Adipocyte (in vitro differentiated cells): ENCODE measurements at places on chromosomes 5 and 9.

- DNase-seq: no peak
Observed at GRCh38 chr9:134636149-134636507, 5.5 kb upstream of the COL5A1 start.

DNA sequence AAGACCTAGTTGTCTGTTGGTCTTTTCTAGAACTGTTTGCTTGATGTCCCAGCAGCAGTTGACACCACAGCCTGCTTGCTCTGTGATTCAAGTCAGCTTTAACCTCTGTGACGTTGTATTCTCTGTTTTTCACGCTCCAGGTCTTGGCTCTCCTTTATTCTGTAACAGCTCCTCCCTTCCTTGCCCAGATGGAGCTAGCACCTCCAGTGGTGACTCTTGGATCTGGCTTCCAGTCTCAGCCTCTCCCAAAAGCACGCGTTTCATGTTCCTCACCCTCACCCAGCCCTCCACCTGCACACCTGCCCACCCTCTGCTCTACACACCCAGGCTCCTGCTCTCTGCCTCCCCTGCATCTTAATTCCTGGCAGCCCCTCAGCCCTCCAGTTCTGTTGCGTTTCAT lies 50.6 kb downstream of the DMRT1 start:
- DNase-seq: no peak

GRCh38 chr5:158928404-158928803 lies 171.3 kb downstream of the EBF1 start:
- DNase-seq: no peak

- no peak for DNase-seq
Observed at GRCh38 chr9:113566016-113566711, 102.6 kb downstream of the RGS3 start.

DNA sequence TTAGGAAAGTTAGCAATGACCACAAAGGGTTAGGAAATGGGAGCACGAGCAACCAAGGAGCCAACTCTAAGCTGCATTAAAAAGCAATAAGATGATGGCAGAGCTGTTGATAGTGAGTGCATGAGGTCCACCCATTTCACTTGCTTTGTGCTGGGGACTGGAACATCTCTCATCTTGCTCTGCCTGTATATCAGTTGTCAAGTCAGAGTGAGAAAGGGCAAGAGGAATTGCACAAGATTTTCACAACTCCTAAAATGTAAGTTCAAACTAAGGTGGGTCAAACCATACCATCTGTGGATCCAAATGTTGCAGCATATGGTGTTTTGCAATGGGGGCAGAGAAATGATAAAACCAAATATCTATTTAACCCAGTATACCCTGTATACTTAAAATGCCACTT lies 2.8 kb upstream of the ESM1 start:
- DNase-seq: no peak

GRCh38 chr5:139131465-139131864 lies 66.7 kb downstream of the SIL1 start:
- DNase-seq: no peak

DNA sequence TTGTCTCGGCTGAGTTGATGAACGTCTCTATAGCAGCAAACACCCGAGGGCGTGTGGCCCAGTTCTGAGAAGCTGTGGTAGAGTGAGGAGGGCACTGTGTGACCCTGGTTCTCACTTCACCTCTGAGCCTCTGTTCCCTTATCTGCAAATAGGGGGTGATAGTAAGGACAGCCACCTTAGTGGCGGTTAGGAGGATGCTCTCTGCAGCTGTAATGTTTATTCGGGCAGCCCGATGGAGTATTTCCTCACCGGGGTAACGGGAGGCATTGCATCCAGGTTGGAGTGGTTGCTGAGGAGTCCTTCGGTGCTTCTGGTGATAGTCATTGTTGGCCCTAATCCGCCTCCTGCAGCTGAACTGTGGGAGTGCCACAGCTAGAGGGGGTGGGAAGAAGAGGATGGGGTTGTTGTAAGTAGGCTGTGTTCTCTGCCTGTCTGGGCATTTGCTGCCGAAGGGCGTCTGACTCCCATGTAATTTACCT lies 13.9 kb downstream of the PRRC2B start:
- peak; percentile 31 for DNase-seq

DNA sequence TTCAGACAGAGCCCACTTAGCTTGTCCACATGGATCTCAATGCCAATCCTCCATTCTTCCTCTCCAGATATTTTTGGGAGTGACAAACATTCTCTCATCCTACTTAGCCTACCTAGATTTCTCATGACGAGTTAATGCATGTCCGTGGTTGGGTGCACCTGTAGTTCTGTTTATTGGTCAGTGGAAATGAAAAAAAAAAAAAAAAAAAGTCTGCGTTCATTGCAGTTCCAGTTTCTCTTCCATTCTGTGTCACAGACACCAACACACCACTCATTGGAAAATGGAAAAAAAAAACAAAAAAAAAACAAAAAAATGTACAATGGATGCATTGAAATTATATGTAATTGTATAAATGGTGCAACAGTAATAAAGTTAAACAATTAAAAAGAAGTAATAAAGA lies 59.0 kb downstream of the BASP1 start:
- no peak for DNase-seq

- peak; percentile 48 for DNase-seq
Observed at GRCh38 chr9:121622387-121623203, 28.8 kb upstream of the DAB2IP start.

DNA sequence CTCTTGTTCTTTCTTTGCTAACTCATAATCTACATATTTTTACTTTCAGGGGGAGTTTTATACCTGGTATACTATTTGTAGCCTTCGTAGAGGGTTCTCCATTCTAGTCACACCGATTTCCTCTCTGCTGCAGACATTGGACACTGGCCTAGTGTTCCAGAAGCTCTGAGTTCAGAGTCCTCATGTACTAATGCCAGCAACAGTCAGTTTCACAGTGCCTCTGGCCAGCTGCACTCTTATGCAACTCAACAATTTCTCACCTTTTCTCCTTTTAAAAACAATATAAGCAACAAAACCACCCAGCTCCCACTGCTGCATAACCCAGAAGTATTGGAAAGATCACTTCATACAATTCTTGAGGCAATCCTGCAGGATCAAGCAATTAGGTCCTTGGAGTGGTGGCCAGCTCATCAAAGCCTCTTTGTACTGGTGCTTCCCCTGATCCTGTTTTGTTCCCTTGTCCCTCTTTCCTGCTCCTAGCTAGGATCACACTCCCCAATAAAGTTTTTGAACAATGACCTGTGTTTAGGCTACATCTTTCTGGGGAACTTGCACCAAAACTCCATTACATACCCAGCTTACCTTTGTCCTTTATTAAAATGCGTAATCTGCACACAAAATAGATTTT lies 98.1 kb upstream of the TUT7 start:
- peak; percentile 25 for DNase-seq

DNA sequence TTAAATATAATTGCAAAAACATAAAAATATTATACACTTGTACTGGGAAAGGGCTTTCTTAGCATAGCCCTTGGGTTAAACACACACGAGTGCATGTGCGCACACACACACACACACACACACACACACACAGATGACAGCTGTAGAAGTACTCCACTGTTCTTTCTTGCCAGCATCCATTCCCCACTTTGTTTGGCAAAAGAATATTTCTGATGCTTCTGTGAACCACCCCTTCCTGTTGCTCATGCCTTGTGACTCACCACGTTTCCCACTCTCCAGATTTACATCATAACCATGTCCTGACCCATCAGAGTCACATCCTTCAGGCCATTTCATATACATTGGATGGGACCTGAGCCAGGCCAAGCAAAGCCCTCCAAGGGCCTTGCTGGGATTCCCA lies 280.1 kb downstream of the DNAH5 start:
- DNase-seq: peak; percentile 13

DNA sequence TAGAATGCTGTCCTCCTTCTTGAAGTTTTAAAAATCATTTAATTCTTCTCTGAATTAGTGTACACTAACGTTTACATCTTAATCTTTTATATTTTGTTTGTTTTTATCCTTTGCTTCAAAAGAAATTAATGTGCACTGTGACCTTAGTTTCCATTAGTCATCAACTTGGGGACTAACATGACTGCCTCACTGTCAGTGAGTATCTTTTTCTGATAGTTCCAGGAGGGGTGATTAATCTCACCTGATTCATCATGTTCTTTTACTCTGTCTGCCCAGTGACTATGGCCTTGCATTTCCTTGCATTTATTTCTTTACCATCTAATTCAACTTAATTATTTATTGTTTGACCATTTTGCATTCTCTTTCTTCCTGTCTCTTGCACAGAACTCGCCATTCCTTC lies 33.4 kb upstream of the NR3C1 start:
- peak; percentile 3 for DNase-seq

GRCh38 chr5:32259033-32259432 lies 53.7 kb downstream of the MTMR12 start:
- no peak for DNase-seq

DNA sequence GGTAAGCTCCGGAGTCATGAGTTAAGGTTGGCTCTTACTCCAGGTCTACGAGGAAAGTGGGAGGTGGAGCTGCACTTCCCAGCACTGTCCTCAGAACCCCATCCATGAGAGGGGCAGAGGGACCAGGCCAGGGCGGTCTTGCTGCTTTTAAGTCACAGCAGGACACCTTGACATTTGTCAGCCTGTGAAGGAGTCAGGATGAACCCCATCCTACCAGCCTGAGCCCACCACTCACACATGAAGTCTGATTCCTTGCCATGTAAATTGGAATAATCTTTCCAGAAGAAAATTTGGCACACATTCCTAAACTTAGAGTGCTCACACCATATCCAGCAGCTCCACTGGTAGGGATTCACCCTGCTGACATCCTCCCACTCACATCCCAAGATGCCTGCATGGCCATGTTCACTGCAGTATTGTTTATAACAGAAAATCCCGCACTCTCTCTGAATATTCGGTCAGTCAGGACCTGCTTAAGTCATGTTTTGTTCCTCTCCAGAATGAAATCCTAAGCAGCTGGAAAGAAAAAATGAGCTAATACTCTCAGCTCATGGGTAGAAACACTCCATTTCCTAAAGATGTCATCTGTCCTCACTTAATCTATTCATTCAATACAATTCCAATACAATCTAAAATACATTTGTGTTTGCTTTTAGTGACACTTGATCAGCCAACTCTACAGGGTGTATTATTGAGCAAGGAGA lies 79.3 kb upstream of the COL5A1 start:
- DNase-seq: no peak

DNA sequence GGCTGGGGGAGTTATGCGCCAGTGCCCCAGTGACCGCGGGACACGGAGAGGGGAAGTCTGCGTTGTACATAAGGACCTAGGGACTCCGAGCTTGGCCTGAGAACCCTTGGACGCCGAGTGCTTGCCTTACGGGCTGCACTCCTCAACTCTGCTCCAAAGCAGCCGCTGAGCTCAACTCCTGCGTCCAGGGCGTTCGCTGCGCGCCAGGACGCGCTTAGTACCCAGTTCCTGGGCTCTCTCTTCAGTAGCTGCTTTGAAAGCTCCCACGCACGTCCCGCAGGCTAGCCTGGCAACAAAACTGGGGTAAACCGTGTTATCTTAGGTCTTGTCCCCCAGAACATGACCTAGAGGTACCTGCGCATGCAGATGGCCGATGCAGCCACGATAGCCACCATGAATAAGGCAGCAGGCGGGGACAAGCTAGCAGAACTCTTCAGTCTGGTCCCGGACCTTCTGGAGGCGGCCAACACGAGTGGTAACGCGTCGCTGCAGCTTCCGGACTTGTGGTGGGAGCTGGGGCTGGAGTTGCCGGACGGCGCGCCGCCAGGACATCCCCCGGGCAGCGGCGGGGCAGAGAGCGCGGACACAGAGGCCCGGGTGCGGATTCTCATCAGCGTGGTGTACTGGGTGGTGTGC lies at the start of gene RXFP3:
RXFP3 (plus strand) TSS at position 6 of the 636 bp plus-strand sequence; CDS start at position 361, 355 bp downstream.
- DNase-seq: peak; percentile 13

DNA sequence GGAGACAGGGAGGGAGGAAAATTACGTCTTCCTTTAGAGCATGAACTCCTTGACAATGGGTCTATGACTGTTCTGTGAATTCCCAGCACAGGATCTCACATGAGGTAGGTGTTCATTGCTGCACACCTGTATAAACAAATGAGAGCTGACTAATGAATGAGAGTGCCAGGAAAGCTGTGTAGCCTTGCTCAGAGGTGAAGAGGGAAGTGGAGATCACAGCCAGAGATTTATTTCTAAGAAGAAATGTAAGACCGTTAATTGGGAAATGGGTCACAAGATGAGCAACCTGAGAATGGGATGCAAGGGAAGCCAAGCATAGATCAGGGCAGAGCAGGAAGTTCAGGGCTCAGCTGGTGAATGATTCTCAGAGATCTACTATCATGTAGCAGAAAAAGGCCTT lies 295.1 kb downstream of the CDK5RAP2 start:
- no peak for DNase-seq

GRCh38 chr5:95759634-95760033 lies 28.5 kb downstream of the RHOBTB3 start:
- DNase-seq: peak; percentile 69

DNA sequence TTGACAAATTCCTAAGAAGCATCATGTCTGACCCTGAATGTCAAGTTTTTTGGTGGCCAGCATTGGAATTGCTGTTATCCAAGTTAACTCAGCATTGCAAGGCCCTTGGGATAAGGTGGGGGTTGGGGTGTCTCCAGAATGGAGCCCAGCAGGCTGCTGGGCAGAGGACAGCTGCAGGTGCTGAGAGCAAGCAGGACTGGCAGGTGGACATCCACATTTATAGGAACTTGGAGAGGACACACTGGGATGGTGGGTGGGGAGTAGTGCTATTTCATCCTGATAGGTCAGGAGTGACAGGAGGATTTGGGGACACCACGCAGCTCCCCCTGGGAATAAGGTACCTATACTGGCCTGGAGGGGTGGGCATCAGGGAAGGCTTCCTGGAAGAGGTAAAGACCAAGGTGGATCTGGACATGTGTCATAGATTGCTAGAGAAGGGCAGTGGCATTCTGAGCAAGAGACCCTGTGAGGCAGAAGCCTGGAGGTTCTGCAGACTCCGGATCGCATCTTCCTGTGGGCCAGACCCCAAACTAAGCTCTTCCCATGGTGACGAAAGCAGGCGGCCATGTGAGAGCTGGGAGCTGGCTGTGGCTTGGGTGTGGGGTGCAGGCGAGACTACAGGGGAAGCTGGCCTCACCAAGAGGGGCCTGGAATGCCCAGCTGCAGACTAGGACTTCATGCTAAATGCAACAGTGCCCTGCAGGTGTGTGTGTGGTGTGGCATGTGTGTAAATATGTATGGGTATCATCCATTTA lies 148.1 kb downstream of the RGS3 start:
- no peak for DNase-seq

- peak; percentile 11 for DNase-seq
Observed at GRCh38 chr5:104018299-104018698, 455.7 kb upstream of the NUDT12 start.

- DNase-seq: no peak
Observed at GRCh38 chr5:44099643-44100042, 289.6 kb downstream of the FGF10 start.

DNA sequence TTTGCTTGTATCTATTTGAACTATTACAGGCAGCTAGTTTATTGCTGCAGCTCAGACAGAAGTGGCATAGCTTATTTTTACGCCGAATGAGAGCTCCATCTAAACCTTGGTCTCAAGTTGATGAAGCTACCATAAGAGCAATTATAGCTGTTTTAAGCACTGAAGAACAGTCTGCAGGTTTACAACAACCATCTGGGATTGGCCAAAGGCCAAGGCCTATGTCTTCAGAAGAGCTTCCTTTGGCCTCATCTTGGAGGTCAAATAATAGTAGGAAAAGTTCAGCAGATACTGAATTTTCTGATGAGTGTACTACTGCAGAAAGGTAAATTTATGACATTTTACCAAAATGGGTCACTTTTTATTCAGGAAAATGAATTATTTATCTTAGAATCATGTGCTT lies 67.9 kb downstream of the YTHDC2 start:
- no peak for DNase-seq

GRCh38 chr9:5110867-5111681 lies 74.4 kb downstream of the INSL6 start:
- DNase-seq: no peak

- peak; percentile 28 for DNase-seq
Observed at GRCh38 chr9:132672413-132672690, 2.1 kb downstream of the GTF3C4 start.
